Activated naive CD4-positive, alpha-beta T cell (primary cell): ENCODE measurements at places on chromosomes 1 and 21.

DNA sequence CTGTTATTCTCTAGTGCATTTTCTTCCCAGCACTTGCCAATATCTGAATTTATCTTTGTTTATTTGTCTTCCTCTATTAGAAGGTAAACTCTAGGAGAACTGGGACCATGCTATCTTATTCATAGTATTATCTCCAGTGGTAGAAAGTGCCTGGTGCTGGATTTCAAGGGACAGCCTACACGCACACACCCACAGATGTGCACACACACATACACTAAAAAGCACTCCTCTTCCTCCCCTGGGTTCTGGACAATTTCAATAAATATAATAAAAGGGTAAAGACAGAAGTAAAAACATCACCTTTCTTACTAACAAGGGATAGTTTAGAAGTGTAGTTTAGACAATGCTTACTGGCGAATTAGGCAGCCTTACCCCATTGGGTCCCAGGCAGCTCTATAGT is 28.5 kb upstream of the USP24 start:
- no peak for DNase-seq

GRCh38 chr1:219883400-219884332 is 44.7 kb downstream of the SLC30A10 start:
- DNase-seq = no peak

DNA sequence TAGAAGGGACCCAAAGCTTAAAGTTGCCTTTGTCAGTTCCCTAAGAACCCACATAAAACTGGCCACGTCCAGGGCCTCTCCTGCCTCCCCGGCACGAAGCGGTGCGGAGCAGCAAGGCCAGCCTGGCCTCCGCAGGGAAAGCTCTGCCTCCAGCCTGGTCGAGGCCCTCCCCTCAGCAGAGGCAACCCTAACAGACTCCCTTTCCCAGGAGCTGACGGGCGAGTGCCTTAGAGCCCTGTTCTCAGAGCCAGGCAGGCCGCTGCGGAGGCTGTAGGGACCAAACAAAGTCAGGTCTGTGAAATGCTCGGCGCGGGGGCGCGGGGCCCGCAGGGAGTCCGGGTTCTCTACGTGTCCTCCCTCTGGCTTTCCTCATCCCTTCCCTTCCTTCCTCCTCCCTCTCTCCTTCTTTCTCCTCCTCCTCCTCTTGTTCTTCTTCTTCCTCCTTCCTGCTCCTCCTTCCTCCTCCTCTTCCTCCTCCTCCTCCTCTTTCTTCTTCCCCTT is 40.7 kb downstream of the RIPK4 start:
- DNase-seq = no peak

- DNase-seq = no peak
These were observed 12.3 kb upstream of the HES5 start for GRCh38 chr1:2542246-2542915.

GRCh38 chr1:8023995-8024313 is 2.2 kb downstream of the ERRFI1 start:
- no peak for DNase-seq

DNA sequence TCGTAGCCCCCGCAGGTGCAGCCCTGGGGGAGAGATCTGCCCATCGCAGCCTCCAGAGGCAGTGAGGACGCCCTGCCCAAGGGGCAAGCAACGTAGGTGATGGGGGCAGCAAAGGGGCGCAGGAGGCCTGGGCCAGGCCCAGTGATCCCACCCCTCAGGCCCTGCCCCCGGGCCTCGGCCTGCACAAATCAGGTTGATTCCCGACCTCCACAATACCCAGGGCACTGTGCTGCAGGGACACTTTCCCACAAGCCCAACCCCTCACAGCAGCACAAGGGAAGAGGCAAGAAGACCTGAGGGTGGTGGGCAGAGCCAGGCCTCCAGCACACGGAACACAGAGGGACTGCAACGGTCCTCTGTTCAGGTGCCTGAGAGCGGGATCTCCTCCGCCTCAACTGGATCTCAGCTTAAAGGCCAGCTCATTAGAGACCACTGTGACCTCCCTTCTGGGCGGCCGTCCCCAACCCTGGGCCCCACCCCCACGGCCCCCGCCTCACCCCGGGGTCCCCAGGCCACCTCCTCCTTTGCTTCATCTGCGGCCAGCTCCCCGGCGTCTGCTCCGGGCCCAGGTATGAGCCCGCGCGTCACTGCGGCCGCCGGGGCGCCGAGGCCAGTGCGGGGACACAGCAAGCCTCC is 812 bp upstream of the ARF1 start:
- no peak for DNase-seq

DNA sequence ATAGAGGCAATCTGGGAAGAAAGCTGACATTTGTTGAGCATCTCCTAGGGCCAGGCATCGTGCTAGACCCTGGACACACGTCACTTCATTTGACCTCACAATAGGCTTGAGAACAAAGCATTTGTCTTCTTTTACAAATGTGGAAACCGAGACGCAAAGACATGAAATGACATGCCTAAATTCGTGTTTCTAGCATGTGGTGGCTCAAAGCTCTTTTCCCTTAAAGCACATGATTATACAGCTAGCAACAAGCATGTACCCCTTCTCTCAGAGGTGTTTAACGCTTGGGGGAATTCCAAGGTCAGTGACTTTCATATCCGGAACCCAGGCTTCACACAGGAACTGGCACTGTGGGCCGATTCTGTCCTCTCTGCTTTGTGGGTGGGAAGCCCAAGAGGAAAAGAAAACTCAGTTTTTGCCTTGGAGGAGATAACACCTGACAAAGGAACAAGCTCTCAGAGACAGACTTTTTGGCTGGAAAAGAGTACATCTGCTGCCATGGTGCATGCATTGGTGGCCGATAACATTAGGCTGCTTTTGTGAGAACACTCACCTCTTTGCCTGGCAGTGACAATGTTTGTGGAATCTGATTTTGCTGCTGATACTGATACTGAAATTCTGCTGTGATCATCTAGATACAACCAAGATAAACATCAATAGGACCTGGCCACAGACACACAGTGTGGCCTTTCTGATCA is 15.4 kb upstream of the CD2 start:
- DNase-seq = peak; percentile 26

- no peak for DNase-seq
These were observed 81.0 kb upstream of the VAMP3 start for GRCh38 chr1:7690076-7690475.

- no peak for DNase-seq
These were observed 27.7 kb downstream of the PIGP start for GRCh38 chr21:37045149-37045548.

- no peak for DNase-seq
These were observed 159.0 kb upstream of the CD34 start for GRCh38 chr1:208069908-208070307.

DNA sequence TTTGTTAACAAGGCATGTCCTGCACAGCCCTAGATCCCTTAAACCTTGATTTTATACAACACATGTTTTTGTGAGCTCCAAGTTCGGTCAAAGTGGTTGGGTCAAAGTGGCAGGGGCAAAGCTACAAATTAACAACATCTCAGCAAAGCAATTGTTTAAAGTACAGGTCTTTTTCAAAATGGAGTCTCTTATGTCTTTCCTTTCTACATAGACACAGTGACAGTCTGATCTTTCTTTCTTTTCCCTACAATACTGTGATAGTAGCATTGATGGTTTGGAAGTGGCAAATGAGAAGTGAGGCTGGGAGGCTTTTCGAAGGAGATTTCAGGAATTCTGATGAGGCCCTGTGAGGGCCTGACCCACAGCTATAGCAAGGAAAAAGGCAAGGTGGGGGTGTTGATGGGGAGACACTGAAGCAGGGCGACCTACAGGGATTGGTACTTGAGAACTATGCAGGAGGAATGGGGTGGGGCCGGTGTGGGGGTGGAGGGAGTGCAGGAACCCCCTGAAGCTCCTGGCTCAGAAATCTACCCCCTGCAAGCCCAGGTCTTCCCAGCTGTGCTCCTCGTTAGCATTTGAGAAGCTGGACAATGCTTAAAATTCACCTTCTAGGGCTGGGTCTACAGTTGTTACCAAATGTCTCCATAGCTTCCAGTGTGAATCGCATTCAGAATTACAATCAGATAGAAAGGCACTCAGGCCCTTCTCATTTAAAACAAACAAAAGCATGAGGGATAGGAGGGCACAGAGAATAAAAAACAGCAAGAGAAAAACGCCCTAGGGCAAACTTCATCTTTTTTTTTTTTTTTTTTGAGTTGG is 102.6 kb upstream of the PPM1J start:
- no peak for DNase-seq

- no peak for DNase-seq
These were observed 338.1 kb downstream of the PAPPA2 start for GRCh38 chr1:176800978-176801513.

DNA sequence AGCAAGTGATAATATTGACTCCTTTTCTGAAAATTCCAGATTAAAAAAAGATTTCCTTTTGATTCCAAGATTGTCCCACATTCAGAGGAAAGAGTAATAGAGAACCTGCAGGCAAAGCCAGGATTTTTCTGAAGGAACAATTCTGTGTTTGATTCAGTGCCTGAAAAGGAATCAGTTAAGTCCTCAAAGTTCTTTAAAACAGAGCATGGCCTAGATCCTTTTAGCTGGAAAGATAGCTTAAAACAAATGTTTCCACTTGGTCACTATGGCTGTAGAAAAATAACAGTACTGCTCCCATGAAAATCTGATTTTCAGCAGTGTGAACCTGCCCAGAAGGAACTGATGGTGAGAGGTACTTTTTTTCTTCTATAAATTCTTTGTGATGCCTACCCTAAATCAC is 41.8 kb downstream of the HS2ST1 start:
- DNase-seq = no peak

- no peak for DNase-seq
These were observed 566.2 kb upstream of the RGS18 start for GRCh38 chr1:191592039-191592438.

- DNase-seq = no peak
These were observed 16.3 kb downstream of the SPATA46 start for GRCh38 chr1:162360237-162360873.

DNA sequence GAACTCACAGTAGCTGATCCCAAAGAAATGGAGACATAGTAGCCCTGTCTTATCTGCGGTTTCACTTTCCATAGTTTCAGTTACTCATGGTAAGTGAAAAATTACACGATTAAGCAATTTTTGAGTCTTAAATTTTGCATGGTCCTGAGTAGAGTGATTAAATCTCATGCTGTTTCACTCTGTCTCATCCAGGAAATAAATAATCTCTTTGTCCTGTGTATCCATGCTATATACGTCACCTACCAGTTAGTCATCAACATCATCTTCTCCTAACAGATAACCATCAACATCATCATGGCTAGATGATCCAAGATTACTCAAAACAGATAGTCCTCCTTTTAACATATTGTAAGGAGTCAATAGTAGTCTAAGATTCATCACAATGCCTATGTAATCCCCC is 1589.3 kb downstream of the BRINP3 start:
- DNase-seq = no peak

GRCh38 chr1:168893359-168893801 is 164.4 kb upstream of the DPT start:
- DNase-seq = no peak

GRCh38 chr1:198932351-198932991 is 293.6 kb downstream of the PTPRC start:
- DNase-seq = no peak

GRCh38 chr1:44407430-44408211 is 2.6 kb downstream of the RNF220 start:
- DNase-seq = no peak

- no peak for DNase-seq
These were observed 778 bp downstream of the EVI5 start for GRCh38 chr1:92784021-92784638.

DNA sequence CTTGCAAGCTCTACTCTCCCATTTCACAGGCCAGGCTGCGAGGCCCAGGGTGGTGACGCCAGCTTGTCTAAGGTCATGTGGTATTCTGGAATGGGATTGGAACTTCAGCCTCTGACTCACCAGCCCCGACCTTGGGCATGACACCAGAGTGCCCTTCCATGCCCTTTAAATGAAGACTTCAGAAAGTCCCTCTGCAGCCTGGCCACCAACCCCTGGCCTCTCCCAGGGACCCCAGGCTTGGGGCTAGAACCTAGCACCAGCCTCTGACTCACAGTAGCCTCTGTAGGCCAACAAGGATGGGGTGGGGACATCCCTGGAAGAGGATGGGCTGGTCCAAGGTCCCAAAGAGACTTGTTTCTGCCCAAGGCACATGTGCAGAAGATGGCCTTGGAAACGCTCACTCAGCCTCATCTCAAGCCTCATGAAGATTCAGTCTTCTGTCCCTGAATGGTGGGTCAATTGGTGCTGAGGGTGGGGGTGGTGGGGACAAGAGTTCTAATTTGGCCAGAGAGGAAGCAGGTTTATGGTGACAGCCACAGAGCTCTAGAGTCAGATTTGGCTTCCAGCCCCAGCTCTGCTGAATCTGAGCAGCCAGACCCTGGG is 36.1 kb upstream of the RUNX3 start:
- DNase-seq = no peak

DNA sequence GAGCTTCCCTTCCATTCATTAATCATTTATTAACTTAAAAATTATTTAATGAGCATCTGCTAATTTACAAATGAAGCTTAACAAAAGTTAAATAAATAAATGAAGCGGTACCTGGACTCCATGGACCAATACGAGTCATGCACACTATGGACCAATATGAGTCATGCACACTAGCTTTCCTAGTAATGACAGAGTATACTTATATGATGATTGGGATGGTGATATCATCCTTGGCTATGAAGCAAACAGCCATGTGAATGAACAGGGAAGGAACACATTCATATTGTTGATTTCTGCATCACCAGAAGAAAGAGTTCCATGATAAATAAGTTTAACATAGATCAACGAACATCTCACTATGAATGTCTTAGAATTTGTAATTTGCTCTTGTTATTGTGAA is 109.9 kb downstream of the SPAG17 start:
- no peak for DNase-seq

- no peak for DNase-seq
These were observed 238.7 kb upstream of the SNX7 start for GRCh38 chr1:98422816-98423215.

DNA sequence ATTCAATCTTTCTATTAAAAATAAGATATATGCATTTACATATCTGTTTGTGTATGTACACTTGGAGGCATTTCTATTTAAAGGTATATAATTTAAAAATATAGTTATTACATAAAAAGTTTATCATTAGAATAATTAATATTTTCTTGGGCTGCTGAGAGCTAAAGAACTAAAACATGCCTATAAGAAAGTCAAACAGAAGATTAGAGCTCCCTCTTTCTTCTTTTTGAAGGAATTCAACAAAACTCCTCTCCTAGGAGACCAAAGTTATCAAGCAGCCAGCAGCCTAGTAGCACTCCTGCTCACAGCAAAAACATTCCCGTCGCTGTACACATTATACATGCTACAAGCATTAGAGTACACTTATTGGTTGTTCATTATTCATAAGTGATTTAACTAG is 216.4 kb downstream of the VAV3 start:
- DNase-seq = no peak
